ENCODE measurements at places on chromosomes 5 and 9.

DNA sequence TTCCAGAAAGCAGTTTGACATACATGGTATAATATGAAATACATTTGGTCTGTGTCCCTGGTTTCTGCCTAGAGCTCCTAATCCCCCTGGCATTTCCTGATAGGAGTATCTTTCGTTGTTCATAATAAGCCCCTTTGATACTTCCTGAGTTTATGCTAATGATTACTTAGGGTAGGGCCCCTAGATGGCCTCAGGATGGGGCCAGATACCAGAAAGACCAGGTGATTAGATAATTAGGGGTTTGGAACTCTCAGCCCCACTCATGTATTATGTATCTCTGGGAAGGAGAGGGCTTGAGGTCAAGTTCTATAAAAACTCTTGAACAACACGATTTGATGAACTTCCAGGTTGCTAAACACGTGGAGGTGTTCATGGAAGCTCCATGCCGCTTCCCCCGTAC lies 163.3 kb upstream of the ZNF608 start:
- no peak for DNase-seq

DNA sequence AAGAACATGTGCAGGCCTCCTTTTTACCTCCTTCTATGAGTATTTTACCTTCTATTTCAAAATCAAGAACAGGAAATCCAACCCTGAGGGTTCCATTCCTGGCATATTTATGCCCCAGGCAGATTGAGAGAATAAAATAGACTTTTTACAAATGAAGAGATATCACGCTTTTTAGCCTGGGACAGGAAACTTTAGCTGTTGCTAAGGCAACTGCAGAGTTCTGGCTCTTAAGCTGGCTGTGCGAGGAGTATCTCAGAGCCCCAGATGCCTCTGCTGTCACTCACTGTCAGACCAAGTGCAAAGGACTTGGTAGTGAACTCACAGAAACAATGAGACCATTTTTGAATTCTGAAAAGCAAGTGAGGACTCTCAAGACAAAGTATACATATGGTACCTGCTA lies 69.5 kb upstream of the HSPB3 start:
- no peak for DNase-seq

- no peak for DNase-seq
These were observed 15.6 kb upstream of the FOXD1 start for GRCh38 chr5:73464016-73464745.

GRCh38 chr9:15310107-15310850 lies 3.3 kb upstream of the TTC39B start:
- no peak for DNase-seq

DNA sequence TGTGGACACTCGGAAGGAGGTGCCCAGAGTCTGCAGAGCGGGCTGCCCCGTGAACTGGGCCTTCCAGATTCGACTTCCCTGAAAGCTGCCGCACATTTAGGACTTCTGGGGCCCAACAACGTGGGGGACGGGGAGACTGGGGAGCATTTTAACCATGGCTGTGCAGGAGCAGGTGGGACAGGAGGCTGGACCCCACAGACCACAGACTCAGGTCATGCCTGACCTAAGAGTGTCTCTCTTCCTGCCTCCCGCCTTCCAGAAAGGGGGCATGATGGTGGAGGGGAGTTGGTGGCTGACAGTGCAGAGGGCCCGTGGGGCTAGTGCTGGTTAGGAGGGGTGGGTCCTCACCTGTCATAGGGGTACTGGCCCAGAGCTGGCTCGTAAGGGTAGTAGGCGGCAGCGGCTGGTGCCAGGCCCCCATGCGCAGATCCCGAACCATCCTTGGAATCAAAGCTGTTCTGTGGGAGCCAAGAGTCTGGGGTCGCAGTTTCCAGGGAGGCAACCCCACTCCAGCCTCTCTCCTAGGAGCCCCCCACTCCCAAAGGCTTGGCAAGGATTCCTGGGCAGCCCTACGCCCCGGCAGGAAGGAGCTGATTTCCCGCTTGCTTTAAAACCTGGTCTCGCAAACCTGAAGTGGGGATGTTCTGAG lies 2.2 kb downstream of the IRX4 start:
- no peak for DNase-seq

GRCh38 chr5:73280386-73280785 lies 107.4 kb downstream of the TMEM174 start:
- no peak for DNase-seq
